ENCODE measurements at places on chromosomes 5 and 9.

DNA sequence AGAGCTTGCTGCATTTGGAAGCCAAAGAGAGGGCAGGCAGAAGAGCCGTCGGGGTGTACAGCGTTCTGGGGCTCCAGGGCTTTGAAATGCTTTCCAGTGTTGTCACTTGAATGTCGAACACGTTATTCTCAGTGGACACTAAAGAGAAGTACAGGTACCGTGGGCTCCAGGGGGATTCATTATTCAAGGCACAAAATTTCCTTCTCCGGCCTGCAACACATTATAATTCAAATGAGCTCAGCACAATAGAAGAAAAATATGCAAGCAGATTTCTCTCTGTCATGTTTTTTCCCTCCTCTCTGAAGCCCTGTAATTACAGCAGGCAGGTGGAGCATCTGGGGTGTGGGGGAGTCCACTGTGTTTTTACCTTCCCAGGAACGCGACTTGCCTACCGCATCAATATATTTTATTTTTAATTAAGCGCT lies 293.1 kb downstream of the ZSWIM6 start:
- DNase-seq = no peak

DNA sequence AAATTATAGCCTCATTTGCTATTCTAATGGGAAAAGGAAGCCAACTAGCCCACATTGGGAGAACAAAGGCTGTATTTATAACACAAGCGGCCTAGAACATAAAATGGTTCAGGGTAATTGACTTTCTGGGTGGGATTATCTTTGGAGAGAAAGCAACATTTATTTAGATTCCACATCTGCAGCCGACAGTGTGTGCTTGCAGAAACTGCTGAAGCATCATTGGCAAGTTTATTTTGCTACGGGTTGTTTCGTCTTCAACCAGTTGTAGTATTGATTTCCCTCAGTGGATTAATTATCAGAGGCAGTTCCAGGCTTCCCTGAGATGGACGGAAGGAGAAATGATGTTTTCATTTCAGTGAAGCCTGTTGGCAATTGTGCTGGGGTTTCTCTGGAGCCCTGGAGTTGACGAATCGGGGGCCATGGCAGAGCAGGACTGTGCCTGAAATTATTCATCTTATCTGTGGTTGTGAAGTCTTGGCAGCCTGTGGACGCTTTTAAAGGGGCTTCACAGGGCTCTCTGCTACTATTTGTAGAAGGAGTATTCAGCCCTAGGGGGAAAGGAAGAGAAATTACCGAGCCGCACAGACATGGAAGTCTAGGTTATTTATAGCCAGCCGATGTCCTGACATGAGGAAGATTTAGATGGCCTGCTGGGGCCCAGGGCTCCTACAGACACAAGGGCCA lies 290.6 kb upstream of the IRX4 start:
- no peak for DNase-seq

DNA sequence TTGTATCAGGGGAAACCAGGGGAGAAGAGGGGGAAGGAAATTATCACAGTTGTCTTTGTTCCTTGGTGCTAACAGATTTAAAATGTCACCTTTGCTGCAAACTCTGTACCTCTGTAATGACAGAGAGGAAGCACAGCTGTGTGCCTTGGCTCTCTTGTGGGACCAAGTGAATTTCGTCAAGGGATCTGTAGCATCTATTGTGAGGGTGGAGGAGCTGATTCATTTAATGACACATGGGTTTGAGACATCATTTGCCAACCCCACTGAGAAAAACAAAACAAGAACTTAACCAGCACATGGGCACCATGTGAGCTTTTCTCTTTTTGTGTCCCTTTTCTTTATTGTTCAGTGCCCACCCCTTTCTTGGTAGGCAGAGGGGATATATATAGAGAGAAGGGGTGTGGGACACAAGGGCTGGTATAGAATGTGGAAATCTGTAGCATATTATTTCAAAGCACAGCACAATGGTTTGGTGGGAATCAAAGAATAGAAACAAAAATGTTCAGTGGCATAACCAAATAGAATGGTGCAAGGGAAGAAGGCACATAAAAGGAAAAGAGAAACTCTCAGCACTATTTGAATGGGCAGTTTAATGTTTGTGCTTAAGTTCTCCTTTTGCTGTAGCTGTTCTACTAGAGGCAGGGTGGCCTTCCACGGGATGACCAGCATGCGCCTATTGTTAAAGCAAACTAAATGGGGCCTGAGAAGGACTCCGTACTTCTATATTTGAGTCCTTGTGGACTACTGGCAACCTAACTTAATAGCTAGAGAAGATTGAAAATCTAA lies 63.3 kb downstream of the LIX1 start:
- no peak for DNase-seq

GRCh38 chr9:126372716-126373115 lies 46.1 kb downstream of the MVB12B start:
- no peak for DNase-seq

GRCh38 chr5:10338686-10339057 lies 14.8 kb upstream of the MARCHF6 start:
- no peak for DNase-seq

- DNase-seq = no peak
Observed at GRCh38 chr9:128161215-128161902, 1.3 kb downstream of the BBLN start.

DNA sequence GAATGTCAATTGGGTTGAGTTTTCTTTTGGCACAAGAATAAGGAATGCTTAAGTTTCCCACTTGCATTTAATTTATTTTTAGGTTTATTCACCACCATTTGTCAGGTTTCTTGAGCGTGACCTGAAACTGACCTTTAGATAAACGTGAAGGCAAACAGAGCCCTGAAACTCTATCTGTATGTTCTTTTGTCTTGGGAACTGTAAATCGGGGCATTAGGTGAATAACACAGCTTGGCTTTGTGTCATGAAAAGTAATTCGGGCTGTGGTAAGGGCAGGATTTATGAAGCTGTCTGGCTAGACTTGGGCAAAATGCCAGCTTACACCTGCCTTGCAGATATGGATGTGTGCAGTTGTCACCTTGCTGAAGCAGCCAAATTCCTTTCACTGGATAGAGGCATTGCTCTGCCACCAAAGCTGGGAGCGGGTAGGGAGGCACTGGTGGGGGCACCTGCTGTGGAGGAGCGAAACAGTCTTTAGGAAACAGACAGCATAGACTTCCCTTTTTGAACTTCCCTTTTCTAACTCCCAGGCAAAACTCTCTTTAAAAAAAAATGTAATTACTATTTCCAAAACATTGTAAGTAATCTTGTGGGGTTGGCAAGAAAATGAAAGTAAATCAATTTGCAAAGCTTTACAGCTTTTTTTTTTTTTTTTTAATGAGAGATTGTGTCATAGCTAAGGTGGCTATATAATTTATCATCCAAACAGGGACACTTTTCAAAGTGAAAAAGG lies 545.2 kb downstream of the CSNK1G3 start:
- DNase-seq = peak; percentile 19

DNA sequence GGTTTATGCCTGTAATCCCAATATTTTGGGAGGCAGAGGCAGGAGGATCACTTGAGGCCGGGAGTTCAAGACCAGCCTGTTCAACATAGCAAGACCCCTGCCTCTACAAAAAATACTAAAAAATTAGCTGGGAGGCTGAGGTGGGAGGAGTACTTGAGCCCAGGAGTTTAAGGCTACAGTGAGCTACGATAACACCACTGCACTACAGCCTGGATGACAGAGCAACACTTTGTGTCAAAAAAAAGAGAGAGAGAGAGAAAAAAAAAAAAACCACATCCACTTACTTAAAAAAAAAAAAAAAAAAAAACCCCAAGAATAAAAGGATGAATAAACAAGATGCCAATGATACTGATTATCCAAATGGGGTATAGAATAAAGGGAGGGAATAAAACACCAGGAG lies 14.4 kb downstream of the CARNMT1 start:
- DNase-seq = no peak

- DNase-seq = peak; percentile 86
Observed at GRCh38 chr5:133818031-133818431, 150.4 kb downstream of the C5orf15 start.

- peak; percentile 59 for DNase-seq
Observed at GRCh38 chr9:128007566-128008138, 26.9 kb upstream of the EEIG1 start.

DNA sequence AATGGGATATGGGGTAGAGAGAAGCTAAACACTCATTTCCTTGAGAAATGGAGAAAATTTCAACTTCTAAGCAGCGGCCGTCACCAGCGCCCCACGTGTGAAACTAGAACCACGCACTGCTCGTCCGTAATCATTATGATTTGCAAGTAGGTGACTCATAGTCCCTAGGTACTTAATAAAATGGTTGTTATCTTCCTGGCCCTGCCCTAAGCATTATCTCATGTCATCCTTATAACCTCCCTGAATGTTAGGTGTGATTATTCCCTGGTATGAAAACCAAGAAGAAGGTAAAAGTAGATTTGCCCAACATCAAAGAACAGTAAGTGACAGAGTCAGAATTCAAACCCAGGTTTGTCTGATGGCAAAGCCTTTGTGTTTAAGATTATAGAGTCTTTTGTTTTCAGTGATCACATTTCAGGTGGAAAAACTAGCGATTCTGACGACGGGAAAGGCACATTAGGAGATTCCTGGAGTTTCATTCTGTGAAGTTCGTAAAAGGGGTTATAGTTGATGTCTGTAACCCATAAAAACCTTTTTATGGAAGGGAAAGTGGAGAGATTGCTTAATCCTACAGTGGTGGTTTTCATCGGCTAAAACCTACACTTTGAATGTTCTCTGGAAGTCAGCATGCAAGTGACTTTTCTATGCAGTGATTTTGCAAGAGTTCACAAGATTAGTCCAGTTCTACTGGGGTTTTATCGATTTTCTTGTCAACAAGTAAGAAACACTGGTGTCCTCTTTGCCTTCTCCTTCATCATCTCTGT lies 202.9 kb upstream of the WWC1 start:
- no peak for DNase-seq

DNA sequence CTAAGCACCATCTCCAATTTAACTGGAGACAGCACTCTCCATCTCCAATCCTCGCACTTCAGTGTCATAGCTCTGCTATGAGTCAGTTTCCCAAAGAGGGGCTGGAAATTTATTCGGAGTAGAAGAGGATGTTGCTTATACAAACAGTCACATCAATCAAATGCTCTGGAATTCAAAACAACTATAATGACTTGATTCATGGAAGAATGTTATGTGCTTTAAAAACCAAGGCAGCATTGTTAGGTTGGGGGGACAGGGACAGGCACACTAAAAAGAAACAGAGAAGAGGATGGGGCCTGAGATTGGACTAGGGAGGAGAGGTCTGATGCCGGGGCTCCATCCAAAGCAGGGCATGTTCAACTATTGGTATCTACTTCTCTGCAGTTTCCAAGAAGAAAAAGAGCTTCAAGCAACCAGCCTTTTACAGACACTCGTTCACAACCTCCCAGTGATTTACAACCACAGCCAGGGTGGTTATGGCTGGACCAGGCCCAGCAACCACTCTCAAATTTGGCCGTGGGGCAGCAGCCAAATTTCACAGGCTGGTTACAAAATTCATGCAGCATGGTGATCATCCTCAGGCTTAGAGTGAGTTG lies 117.5 kb upstream of the ZNF366 start:
- peak; percentile 80 for DNase-seq

DNA sequence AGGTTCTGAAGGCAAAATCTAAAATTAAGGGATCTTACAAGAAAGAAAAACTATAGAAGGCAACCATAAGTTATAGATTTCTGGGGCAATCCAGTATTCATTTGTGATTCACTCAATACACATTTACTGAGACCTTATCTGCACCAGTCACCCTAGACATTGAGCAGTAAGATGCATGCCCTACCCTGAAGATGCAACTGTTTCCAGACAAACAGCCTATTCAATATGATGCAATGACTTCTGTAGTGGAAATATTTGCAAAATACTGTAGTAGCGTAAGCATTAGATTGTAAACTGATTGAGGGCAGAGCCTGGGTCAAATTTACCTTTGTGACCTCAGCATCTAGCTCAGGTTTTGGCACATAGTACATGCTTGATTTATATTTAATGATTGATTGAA lies 256.2 kb upstream of the ACTBL2 start:
- no peak for DNase-seq

- DNase-seq = no peak
Observed at GRCh38 chr9:131090025-131090787, 6.1 kb upstream of the AIF1L start.

DNA sequence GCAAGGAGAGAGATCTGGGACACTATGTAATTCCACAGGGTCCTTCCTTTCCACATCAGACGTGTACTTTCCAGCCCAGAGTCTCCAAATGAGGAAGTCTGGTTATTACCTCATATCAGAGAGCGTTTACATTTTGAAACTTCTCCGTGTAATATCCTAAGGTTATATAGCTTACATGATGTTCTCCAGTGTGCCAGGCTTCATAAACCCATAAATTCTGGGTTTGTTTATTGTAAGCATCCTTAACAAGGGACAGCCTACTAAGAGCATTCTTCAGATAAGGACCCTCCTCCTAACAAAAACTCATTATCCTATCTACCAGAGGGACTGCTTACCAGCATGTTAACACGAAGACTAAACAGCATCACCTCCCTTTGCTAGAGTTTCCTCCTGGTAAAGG lies 17.9 kb downstream of the SRFBP1 start:
- DNase-seq = no peak

GRCh38 chr9:115694991-115695390 lies 458.6 kb upstream of the PAPPA start:
- DNase-seq = no peak

DNA sequence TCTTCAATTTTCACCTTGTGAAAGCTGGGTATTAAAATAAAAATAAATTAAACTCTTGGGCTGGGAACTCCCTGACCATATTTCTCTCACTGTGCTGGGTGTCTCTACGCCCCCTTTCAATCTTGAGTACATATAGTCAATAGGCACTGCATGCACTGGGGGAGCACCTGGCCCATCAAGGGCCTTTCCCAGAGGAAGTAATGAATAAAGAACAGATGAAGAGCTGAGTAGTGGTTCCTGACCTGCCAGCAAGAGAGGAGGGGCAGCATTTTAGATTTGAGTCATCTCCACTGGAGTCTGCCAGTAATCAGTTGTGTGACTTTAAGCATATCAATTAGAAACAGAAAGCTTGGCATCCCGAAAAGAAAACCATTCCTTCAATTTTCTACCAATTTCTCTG lies 6.2 kb downstream of the MAPKAP1 start:
- no peak for DNase-seq

GRCh38 chr5:132310141-132310834 lies 16.1 kb downstream of the SLC22A4 start:
- no peak for DNase-seq

GRCh38 chr5:78251663-78252284 lies 42.7 kb downstream of the AP3B1 start:
- no peak for DNase-seq
